ENCODE measurements at places on chromosomes 7 and 10.

DNA sequence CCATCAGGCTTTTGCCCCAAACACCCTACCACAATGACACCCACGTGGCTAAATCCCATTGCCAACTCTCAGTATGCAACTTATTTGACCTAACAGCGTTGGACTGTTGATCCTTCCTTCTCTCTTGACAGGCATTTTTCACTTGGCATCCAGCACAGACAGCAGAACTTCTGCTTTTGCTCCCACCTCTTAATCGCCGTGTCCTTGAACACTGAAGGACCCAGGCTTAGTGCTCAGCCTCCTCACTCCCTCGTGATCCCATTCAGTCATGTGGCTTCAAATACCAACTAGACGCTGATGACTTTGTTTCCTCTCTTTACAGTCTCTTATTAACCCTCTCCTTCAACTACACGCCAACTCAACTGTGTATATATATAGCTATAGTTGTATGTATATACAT is 25.0 kb downstream of the ZFAND2A start:
- DNase-seq: no peak

GRCh38 chr10:49631975-49632374 is 18.1 kb downstream of the CHAT start:
- DNase-seq: no peak

GRCh38 chr7:76236224-76236623 is 34.5 kb downstream of the SRRM3 start:
- DNase-seq: no peak

DNA sequence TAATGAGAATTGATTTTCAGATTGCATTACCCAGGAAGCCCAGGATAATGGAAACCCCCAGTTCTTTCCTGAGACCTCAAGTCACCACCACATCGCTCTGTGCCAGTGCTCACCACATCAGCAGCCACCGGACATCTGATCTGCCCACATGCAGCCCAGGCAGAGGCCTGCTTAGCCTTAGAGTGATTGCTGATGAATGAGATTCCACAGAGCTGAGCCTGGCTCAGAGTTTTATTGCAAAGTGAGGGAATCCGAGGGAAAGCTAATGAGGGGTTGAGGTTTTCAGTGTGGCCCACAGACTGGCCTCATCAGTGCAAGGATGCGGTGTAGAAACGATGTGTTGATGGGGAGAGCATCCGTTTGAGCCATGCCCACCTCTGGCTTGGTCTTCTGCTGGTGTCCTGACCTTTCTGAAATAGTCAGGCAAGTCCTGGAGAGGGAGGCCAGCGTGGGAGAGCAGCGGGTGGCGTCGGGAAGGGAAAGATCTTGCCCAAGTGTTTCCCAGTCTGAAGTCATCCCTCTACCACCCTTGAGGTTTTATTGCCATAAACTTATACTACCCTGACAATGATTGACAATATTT is 120.3 kb downstream of the ITIH5 start:
- DNase-seq: no peak

GRCh38 chr7:72069263-72069662 is 342.9 kb downstream of the CALN1 start:
- DNase-seq: no peak
